ENCODE measurements at places on chromosomes 1 and 21. TPM values are rescaled to one million over a fixed set of nuclear protein-coding genes. Genes with fewer than 3 reads are reported as not detected.
A peak's percentile ranks its signal among the peaks of the same experiment; 100 is the strongest.

CD1C gene
- total RNA-seq: 0.41 TPM

MROH9 gene
- not detected for total RNA-seq

CD244 gene
- total RNA-seq: 0.14 TPM

PROX1 gene
- total RNA-seq: 80.6 TPM

CC2D1B gene
- 15.3 TPM for total RNA-seq

OR6N1 gene
- not detected for total RNA-seq

GRCh38 chr1:100955322-100955721 lies 59.4 kb downstream of the SLC30A7 start:
- no peak for DNase-seq
- H3K27me3 ChIP-seq: no peaks in the 10 kb centered on the region
- H3K4me1 ChIP-seq: peaks cover 17% of the 10 kb centered on the region
- no peak overlapping the region for H3K27ac ChIP-seq

DNA sequence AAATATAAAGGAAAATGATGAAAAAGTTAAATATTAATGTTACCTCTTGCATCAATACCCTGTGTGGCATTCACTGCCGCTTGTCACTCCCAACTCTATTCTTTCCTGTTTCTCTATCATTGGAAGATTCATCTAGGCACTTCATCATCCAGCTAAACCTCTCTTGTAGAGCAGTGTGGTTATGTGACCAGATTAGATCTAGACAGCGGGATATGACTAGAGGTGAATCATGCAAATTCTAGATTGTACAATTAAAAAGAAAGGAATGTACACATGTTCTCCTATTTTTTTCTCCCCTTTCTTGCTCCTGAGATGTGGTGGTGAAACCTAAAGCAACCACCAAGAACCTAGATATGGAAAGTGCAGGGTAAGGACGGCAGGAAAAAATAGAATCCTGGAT lies 174.1 kb downstream of the LBR start:
- H3K27ac ChIP-seq: no peak overlapping the region
- H3K27me3 ChIP-seq: no peaks in the 10 kb centered on the region
- H3K4me3 ChIP-seq: no peak overlapping the region
- no peaks in the 10 kb centered on the region for H3K4me1 ChIP-seq

DNA sequence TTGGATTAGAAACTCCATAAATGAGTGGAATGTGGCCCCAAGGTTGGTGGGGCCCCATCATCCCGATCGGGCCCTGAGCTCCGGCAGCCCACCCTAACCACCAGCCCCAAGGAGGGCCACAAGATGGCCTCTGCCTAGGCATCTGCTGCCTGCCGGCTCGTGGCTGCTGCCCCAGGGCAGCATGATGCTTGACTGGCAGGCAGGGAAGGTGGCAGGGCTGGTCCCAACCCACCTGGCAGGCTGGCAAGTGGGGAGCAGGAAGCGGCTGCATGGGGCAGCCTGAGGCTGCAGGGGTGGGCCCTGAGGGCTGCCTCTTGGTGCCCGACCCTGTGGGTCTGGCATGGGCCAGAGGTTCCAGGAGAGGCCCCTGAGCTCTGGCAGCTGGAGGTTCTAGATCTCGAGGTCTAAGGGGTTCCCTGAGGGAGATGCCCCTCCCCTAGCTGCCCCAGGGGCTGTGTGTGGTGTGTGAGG lies 760 bp upstream of the GJC2 start:
- H3K4me1 ChIP-seq: peaks cover 77% of the 10 kb centered on the region
- no peak for DNase-seq

DNA sequence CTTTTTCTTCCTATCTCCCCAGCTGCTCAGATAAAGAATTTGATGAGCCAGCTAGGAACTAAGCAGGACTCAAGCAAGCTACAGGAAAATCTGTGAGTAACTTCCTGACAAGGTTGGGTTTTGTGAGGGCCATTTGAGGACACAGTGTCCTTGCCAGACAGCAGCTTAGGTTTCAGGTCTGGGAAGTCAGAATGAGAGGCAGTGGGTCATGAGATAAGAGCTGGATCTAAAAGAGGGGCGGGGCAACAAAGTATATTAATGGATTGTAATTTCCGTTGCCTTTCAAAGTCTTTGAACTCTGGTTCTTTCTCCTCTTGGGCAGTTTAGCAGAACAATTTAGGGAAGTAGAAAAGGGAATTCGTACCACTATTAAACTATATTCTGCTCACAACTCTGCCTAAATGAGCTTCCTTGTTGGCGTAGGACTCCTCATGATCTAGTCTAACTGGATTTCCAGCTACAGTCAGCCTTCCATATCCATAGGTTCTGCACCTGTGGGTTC lies 16.6 kb downstream of the STX12 start:
- no peak for DNase-seq
- no peak overlapping the region for H3K4me3 ChIP-seq
- no peaks in the 10 kb centered on the region for H3K27me3 ChIP-seq
- H3K36me3 ChIP-seq: peaks cover 39% of the 10 kb centered on the region
- H3K4me1 ChIP-seq: peaks cover 61% of the 10 kb centered on the region

DNA sequence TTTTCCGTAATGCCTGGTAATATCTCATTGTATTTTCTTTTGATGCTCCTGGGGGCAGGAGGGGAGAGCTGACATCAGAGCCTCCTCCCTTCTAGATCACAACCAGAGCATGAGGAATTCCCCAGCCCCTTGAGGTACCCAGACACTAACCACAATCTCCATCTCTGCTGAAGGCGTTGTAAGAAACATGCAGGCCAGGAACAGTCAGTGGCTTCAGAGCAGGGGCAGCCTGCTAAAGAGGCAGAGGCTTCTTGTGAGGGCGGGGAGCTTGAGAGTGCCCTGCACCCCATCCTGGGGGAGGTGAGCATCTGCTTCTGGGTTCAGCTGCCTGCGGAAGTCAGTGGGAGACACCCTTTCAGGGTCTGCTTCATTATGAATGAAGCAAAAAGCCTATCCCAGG lies 19.0 kb downstream of the MAPKAPK2 start:
- H3K27ac ChIP-seq: peak overlapping the region; percentile 83
- no peak overlapping the region for H3K4me3 ChIP-seq
- no peak for DNase-seq
- no peaks in the 10 kb centered on the region for H3K27me3 ChIP-seq

- H3K4me1 ChIP-seq: peaks cover 85% of the 10 kb centered on the region
- peak within 1 kb of the TSS; percentile 99 for H3K27ac ChIP-seq
- H3K4me3 ChIP-seq: peak within 1 kb of the TSS; percentile 99
- peaks cover 23% of the 10 kb centered on the region for H3K36me3 ChIP-seq
These were observed at the start of gene HLX for GRCh38 chr1:220879076-220879508. TSS of gene HLX (plus strand) at chr1:220879443. CDS start at chr1:220879858, 415 bp downstream.

GRCh38 chr1:31196685-31197084 lies 43.0 kb downstream of the NKAIN1 start:
- no peak overlapping the region for H3K27ac ChIP-seq
- no peaks in the 10 kb centered on the region for H3K36me3 ChIP-seq
- H3K4me1 ChIP-seq: no peaks in the 10 kb centered on the region
- no peak overlapping the region for H3K4me3 ChIP-seq
- H3K27me3 ChIP-seq: peaks cover 4% of the 10 kb centered on the region
- no peak for DNase-seq

DNA sequence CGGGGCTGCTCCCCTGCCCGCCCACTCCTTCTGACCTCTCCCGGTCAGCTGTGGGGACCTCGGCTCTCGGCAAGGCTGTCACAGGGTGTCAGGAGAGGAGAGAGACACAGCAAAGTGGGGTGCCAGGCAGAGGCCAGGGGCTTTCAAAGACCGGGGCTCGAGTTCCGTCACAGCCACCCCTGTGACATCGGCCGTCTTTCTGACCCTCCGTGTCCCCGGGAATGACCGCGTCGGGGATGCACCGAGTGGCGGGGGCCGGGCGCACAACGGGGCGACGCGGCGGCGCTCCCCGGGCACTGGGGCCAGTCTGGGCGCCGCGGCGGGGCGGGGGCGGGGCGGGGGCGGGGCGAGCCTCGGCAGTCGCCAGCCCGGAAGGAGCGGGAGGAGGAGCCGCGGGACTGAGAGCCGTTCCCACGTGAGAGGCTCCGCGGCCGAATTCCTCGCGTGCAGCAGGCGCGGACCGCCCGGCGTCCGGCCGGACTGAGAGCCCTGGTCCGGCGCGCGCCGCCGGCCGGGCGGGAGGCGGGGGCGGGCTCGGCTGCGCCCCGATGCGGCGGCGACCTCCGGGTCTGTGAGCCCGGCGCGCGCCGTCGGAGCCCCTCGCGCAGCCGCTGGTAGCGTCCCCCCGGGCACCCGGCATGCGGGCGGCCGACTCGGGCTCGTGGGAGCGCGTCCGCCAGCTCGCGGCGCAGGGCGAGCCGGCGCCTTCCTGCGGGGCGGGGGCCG lies 229.7 kb upstream of the TMEM51 start:
- H3K27ac ChIP-seq: peak overlapping the region; percentile 74
- H3K27me3 ChIP-seq: peaks cover 40% of the 10 kb centered on the region
- H3K4me1 ChIP-seq: peaks cover 18% of the 10 kb centered on the region
- peak overlapping the region; percentile 86 for H3K4me3 ChIP-seq
- no peaks in the 10 kb centered on the region for H3K36me3 ChIP-seq

DNA sequence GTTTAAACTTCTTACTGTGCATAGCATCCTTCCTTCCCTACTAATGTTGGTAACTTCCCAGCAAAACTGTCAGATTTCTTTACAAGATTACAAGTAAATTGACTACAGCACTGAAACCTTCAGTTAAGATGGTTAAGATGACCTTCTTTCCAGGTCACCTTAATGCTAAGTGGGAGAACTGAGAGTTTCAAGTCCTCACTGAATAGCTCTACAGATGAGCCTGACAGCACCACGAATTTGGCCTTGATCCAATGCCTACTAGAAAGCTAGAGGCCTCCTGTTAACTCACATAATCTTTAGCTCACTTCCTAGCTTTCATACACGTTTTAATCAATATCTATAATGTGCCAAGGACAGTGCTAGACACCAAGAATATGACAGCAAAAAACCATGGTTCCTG lies 276.0 kb upstream of the PLD5 start:
- H3K27me3 ChIP-seq: no peaks in the 10 kb centered on the region
- H3K27ac ChIP-seq: no peak overlapping the region
- no peak overlapping the region for H3K4me3 ChIP-seq
- H3K36me3 ChIP-seq: no peaks in the 10 kb centered on the region
- no peak for DNase-seq

DNA sequence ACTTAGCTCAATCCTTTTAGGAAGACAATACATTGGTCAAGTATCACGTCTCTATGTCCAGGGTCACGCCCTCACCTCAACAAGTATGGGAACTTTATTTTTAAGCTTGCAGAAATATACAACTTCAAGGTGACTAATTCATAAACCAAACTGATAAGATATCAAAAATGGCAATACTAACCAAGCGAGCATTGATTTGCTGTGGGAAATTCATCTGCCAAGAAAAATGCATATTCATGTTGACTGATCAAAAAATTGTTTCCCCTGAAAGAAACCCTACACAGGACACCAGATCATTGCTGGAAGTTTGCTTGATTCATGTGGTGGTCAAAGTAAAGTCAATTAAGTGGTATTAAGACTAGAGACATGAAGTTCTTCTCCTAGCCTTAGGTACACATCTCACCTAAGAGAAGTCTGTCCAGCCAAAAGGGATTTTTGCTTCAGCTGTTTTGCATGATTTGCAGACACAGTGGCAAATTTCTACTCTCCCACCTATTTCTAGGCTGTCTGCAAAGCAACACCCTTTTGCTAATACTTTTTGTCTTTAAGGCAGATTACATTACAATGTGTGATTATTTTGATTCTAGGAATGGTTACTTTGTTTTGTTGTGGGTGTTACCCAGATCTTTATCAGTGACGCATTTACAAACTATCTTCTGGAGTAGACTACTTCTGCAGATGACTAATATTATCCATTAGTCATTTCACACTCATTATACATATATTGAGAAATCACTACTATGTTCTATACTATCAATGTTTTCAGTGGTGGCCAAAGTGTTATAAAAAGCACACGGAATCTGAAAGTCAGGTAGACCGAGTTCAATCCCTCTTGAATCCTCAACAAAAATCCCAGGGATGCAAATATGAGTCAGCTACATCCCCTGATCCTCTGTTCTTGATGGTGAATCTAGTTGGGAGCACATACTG lies 12.4 kb downstream of the SAMSN1 start:
- H3K27ac ChIP-seq: no peak overlapping the region
- no peaks in the 10 kb centered on the region for H3K36me3 ChIP-seq
- H3K27me3 ChIP-seq: no peaks in the 10 kb centered on the region
- H3K4me3 ChIP-seq: no peak overlapping the region
- no peaks in the 10 kb centered on the region for H3K4me1 ChIP-seq
- DNase-seq: no peak

GRCh38 chr1:46603481-46603857 lies 599 bp downstream of the MKNK1 start:
- H3K4me3 ChIP-seq: peak overlapping the region; percentile 87
- H3K4me1 ChIP-seq: peaks cover 88% of the 10 kb centered on the region
- peak overlapping the region; percentile 89 for H3K27ac ChIP-seq
- no peak for DNase-seq

DNA sequence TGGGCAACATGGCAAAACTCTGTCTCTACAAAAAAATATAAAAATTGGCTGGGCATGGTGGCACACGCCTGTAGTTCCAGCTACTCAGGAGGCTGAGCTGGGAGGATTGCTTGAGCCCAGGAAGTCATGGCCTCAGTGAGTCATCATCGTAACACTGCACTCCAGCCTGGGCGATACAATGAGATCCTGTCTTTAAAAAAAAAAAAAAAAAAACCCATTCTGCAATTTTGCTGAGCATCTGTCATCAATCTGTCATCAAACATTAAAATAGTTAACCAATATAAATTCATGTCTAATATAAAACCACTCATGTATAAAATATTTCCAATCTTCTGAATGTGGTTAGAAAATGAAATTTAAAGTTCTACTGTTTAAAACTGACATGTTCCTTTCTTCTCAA lies 56.9 kb downstream of the LPAR3 start:
- no peak overlapping the region for H3K4me3 ChIP-seq
- peaks cover 5% of the 10 kb centered on the region for H3K4me1 ChIP-seq
- H3K36me3 ChIP-seq: no peaks in the 10 kb centered on the region
- no peak for DNase-seq

DNA sequence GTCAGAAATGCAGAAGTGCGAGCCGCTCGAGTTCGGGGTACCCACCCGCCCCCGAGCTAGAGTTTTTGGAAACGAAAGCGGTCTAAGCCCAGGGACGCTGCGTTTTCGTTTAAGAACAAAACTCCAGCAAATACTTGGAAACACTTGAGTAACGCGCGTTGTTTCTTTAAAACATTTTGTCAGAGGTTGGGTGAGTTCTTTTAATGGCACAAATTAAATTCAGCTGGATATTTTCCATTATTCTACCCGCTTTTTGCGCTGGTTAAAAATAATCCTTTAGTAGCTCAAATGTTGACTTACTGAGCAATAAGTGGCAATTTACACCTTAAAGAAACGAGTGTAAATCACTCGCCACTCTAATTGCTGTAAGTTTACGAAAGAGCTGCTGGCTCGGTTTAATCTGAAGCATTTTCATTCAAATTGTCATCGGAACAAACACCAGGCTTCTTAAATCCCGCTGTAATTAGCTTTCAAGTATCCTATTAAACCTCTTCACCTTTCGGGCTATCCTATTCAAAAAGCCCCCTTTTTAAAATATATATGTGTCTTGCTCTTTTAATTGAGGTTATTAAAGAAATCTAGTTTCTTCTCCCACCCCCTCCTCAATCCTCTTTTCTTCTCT lies 1.5 kb downstream of the LHX8 start:
- DNase-seq: no peak
- no peak overlapping the region for H3K27ac ChIP-seq
- H3K36me3 ChIP-seq: no peaks in the 10 kb centered on the region
- peaks cover 100% of the 10 kb centered on the region for H3K27me3 ChIP-seq

Data from left ventricle myocardium inferior (tissue), 1 donor.